Activated T-cell treated with anti-CD3 and anti-CD28 coated beads for 48 hours (primary cell): ENCODE measurements at places on chromosomes 4 and X.

DNA sequence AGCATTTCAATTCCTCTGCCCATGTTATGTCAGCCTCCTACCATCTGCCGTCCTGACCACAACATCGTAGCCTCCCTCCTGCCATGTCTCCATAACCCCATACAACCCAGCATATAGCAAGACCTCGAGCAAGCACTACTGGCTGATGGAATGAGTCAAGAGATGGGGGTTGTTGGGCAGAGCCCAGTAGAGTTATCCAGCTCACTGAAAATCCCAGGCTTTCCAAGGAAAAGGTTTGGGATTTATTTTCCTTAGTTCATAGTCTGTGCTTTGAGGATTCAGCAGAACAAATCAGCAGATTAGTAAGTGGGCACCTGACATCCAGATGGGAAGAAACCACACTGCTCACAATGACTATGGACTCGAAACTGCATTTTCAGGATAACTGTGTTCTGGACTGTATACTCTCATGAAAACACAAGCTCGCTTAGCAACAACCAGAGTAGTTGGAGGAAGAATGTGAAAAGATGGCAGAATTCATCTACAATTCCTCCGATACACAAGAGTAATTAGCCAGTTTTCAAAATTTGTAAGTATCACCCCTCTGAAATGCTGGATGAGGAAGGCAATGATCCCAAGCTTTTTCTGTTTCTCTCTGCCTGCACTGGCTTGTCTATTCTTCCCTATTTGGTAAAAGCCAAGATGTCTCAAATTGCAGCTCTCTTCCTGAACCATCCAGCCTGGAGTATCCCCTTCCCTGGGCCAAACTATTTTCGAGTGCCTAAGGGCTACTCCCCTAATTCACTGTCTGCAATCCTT lies 186.2 kb upstream of the TBL1X start:
- no peak for DNase-seq

GRCh38 chr4:136106753-136107152 lies 1425.5 kb downstream of the PCDH18 start:
- DNase-seq = no peak

DNA sequence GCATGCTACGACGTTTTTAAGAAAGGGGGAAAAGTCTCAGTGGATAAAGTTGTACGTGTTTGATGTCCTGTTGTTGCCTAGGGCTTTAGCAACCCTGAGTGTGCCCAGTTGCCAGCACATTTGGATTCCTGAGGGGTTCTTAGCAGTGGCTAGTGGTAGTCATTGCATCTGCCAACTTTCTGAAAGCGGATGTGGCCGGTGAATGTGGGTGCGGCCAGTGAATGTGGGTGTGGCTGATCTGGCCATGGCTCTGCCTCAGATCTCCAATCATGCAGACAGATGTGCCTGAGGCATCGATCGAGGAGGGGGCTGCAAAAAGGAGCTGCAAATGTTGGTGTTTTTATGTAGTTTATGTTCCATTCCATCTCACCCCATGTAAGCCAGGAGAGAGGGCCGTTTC lies 41.5 kb upstream of the FAT1 start:
- DNase-seq = no peak

GRCh38 chr4:102791318-102791835 lies 30.6 kb upstream of the MANBA start:
- DNase-seq = no peak

DNA sequence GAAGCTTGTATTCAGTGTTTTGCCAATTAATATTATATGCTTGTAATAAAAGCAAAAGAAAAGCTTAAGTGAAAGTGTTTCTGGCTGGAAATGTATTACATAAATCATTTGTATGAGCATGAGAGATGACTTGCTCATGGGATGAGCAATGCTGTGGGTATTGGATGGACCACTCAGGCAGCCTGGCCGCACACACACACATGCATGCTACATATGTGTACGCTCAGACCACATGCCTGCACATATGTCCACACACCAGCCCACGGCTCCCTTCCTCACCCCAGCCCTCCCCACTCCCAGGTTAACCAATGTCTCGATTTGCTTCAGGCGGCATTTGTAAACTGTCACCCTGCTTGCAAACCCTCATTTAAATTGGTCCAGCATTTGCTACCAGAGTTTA lies 55.9 kb downstream of the CPLX1 start:
- DNase-seq = no peak

DNA sequence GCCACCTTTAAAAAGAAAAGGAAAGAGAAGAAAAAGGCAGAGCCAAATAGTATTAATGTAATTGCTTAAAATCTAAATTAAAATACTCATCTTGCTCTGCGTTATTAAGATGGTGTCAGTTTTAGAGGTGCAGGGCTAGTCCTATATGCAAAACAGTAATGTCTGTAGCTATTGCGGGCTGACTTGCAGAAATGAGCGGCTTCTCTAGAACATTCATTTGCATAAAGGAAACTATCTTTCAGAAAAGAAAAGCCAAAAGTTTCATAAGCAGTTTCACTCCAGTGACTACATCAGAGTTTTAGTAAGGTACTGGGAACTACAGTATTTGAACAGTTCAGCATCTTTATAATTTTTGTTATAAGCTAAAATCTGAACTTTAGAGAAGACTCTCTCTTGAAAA lies 6.0 kb downstream of the SMAD1 start:
- no peak for DNase-seq

- DNase-seq = no peak
Measured at GRCh38 chrX:135973025-135973547, 702 bp downstream of the MMGT1 start.

GRCh38 chrX:13201605-13202219 lies 118.1 kb downstream of the ATXN3L start:
- DNase-seq = no peak

- no peak for DNase-seq
Measured at GRCh38 chr4:90889171-90889570, 762.0 kb downstream of the CCSER1 start.
